ENCODE measurements at places on chromosomes 12 and 14. TPM values are rescaled to one million over a fixed set of nuclear protein-coding genes. Genes with fewer than 3 reads are reported as not detected.

The CLEC1A gene
- not detected for total RNA-seq

DNA sequence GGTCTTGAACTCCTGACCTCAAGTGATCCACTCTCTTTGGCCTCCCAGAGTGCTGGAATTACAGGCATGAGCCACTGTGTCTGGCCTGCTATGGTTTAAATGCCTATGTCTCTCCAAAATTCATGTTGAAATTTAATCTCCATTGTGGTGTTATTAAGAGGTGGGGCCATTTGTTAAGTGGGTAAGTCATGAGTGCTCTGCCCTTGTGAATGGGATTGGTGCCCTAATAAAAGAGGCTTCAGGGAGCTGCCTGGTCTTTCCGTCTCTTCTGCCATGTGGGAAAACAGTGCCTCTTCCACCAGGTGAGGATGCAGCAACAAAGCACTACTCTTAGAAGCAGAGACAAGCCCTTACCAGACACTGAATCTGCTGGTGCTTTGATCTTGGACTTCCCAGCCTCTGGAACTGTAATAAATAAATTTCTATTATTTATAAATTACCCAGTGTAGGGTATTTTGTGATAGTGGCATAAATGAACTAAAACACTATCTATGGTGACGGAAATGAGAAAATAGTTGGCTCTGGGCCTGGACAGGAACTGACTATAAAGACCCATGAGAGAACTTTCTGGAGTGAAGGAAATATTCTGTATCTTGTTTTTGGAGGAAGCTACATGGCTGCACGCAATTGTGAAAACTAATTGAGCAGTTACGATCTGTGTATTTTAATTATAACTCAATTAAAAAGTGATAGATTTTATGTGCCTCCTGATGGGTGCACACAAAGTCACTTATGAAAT lies 12.1 kb upstream of the ATP23 start:
- DNase-seq, result no peak

The RNF212B gene
- not detected for total RNA-seq

DNA sequence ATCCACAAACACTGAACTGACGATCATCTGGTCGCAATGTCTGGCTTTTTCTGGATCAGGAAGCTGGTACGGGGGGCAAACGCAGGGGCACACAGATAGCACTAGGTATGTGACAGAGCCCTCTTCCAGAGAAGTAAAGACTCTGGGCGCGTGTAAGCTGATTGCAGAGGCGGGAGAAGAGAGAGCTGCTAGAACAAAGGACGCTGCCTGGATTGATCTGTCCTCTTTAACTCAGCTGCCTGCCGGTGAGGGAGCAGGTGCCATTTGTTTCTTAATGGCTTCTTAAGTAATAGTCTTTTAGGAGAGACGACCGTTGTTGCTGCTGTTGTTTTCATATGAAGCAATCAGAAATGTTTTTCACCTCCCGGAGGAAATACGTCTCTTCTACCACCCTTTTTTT lies 77.3 kb downstream of the GLT1D1 start:
- no peak for DNase-seq

The GYS2 gene
- total RNA-seq, result not detected

The ACRBP gene
- total RNA-seq, result 0.77 TPM

GRCh38 chr14:44211718-44212117 lies 295.4 kb downstream of the FSCB start:
- DNase-seq, result no peak

DNA sequence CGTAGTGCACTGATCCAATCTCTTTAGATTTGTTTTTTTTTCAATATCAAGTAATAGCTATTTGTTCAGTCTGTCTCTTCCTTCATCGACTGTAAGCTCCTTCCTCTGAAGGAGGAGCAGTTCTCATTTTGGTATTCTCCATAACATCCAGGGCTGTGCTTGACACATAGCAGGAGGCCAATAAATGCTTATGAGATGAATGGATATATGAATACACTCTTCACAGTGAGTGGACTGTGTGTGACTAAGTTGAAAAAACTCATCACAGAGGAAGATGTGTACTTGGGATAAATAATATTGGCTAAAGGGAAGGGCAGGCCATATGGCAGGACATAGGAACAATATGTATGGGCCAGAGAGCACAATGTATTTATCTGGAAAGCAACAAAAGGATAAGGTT lies 205.3 kb upstream of the PRICKLE1 start:
- DNase-seq, result peak; percentile 72

DNA sequence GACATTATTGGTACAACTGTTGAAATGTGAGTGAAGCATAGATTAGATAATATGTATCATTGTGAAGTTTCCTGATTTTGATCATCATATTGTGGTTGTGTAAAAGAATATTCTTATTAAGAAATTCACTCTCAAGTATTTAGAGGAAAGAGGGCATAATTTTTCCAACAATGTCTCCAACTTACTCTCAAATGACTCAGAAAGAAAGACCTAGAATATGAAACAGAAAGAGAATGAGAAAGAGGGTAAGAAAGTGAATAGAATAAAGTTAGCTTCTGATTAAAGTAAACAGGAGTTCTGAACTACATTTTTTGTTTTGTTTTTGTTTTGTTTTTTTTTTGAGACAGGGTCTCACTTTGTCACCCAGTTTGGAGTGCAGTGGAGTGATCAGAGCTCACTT lies 123.0 kb downstream of the CPNE8 start:
- DNase-seq, result no peak

GRCh38 chr12:131363393-131363792 lies 347.5 kb upstream of the SFSWAP start:
- no peak for DNase-seq

DNA sequence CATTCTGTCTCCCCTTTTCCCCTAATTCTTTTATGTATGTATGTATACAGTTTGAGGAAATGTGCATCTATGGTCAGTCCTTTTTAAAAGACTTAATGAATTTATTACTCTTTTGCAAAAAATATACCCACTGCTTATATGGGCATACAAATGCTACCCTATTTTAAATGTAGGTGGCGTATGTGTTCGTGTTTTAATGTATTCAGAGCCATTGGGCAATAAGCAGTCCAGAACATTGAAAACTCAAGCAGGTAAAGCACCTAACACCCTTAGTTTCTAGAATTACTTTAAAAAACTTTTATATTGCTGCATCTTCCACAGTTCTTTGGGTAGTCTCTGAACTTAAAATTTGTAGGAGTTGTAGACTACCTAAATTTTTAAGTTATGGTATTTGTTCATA lies 42.6 kb upstream of the A2ML1 start:
- DNase-seq, result peak; percentile 10

DNA sequence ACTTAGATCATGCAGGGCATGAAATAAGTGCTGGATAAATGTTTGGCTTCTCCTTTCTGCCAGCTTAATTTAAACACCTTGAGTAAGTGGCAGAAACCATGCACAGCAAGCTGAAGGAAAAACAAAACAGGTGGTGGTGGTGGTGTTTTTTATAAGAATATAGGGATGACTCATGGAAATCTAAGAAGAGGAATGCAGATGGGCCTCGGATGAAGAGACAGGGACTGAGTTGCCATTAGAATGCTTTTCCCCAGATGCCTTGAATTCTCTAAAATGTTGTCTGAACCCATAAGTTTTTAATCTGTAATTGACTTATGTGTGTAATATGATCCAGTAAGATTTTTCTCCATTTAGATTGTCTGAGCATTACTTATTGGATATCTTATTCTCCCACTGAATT lies 93.1 kb upstream of the ZDHHC17 start:
- peak; percentile 44 for DNase-seq

GRCh38 chr12:42308390-42308789 lies 17.5 kb downstream of the ZCRB1 start:
- no peak for DNase-seq

GRCh38 chr14:72550513-72550912 lies 343.4 kb downstream of the DPF3 start:
- no peak for DNase-seq

GRCh38 chr14:26773906-26774593 lies 176.2 kb upstream of the NOVA1 start:
- DNase-seq, result peak; percentile 80

- no peak for DNase-seq
Measured at GRCh38 chr12:50620978-50621360, 116.2 kb downstream of the DIP2B start.

- DNase-seq, result no peak
Measured at GRCh38 chr12:59472273-59472672, 123.6 kb upstream of the SLC16A7 start.

DNA sequence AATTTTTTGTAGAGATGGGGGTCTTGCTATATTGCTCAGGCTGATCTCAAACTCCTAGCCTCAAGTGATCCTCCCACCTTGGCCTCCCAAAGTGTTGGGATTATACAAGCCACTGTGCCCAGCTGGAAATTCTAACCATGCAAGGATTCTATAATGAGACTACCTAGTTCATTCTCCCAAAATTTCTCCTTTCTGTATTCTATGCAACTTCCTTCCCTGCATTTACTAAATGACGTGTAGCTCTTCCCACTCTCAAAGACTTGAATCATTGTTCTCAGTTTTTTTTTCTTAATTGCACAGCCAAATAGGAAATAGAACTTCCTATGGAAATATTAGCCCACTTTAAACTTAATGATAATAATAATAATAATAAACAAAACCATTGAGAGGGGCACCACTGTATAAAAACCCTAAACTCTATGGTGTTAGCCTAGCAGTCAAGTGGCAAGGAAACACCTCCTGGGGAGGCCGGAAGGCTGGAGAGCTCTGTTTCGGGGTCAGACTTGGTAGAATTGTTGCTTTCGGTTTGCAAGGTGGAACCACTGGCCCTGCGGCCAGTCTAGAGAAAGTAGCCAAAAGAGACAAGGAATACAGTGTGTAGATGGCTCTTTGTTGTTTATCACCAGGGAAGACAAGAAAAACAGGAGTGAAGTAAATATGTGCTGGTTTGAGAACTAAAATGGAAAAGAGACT lies 40.0 kb upstream of the TESC start:
- no peak for DNase-seq

The PRH2 gene
- not detected for total RNA-seq

The ARHGAP9 gene
- total RNA-seq, result not detected

DNA sequence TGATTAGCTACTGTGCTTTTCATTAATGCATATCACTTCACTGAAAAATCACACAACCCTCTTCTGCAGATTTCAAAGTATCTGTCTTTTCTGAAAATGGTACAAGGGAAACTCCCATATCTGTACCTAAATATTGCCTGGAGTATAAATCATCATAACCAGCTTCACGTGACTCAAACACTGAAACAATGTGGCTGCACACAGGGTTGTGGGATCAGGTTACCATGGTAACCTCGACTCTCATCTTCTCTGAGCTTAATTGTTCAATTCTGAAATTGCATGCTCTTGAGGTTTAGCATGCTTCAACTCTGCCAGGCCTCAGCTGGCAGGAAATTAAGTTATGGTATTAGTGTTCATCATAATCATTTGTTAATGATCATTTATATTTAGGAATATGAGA lies 77.5 kb upstream of the CPSF6 start:
- no peak for DNase-seq

DNA sequence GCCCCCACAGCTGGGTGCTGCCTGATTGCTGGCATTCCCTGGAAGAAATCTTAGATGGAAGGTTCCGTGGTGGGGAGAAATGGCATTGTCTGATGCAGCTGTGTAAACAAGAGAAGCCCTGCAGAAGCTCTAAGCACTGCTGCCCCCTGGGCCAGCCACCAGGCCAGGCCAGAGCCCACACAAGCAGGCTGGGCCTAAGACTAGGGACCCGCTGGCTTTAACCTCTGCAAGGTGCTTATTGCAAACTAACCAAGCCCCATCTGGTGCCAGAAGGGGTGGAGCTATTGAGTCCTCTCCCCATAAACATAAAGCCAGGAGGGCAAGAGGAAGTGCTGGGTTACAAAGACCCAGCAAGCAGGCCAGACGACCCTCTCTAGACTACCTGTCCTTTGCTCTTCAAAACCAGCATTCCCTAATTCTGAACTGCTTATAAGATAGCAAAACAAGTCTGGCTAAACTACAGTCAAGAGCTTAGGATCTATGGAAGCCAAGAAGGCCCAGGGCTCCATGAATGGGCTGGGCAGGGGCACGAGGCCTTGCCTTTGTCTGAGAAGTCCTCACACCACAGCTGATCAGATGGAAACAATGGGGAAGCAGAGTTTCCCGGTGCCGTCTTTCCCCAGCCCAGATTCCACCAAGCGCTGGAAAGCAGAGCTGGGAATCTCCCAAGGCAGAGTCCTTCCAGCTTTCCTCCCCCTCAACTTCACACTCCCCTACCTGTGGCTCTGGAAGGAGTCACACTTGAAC lies 28.8 kb downstream of the P2RX4 start:
- no peak for DNase-seq

The MAX gene
- 58.8 TPM for total RNA-seq

DNA sequence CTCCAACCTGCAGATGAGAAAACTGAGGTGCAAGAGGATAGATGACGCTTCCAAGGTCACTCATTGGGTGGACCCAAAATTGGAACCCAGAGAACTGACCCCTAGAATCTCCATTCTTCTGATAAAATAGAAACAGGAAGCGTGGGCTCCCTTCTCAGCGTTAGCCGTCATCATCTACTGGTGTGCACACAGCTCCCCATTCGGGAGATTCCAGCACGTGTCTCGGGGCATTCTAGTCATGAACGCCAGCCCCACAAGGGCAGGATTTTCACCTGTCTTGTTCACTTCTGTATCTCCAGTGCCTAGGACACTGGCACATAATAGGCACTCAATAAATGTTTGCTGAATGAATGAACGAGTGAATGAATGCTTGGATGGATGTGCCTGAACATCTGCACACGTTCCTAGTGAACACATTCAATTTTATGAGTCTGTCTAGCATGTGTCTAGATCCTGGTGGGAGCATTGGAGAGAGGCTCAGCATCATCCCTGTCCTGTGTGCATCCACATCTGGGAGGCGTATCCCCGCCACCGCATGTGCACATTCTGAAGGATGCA lies 30.5 kb downstream of the RASAL1 start:
- no peak for DNase-seq

The SYCP3 gene
- total RNA-seq, result not detected

GRCh38 chr12:8742501-8742900 lies 44.7 kb downstream of the RIMKLB start:
- no peak for DNase-seq

The CACNA2D4 gene
- total RNA-seq, result not detected

DNA sequence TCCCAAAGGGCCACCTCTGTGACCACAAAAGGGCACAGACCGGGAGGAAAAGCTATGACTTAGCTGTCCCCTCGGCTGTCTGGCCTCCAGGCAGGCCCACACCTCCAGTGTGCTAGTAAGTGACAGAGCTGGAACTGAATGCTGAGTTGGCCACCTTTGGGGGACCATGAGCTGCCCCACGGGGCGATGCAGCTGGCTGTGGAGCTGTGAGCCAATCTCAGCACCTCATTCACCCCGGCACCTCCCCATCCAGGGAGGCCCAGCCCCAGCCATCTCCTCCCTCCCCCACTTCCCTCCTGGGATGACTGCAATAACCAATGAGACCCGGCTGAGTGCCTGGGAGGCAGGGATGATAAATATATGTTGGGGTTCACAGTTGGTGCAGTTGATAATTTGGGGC lies 12.2 kb upstream of the TESC start:
- DNase-seq, result no peak

DNA sequence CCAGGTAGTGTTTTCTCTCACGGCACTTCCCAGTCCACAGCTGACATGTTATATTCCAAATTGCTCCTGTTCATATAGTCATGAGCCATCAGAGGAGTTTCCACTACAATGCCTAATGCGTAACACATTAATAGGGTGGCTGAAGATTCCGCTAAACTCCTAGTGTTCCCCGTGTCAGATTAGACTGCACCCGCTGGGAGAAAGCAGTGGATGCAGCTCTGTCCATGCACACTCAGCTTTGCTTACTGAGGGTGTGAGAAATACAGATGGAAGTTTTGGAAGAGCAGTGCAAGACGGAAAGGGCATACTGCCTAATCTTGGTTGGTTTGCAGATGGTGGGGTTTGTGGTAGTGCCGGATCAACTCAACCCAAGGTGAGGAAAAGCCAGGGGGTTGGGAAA lies 5.6 kb downstream of the PPP1R3E start:
- no peak for DNase-seq
